NCI-H1694 (cell line): ENCODE measurements at places on chromosomes 7 and 10.

- DNase-seq, result no peak
Observed at GRCh38 chr10:3933733-3934132, 148.7 kb upstream of the KLF6 start.

GRCh38 chr10:88879534-88880281 is at the start of gene STAMBPL1:
STAMBPL1 (plus strand) TSS chr10:88880245; CDS start chr10:88901709, 21,464 bp downstream.
- DNase-seq, result peak; percentile 40

- no peak for DNase-seq
Observed at GRCh38 chr10:122984708-122985107, 4.5 kb downstream of the PSTK start.

DNA sequence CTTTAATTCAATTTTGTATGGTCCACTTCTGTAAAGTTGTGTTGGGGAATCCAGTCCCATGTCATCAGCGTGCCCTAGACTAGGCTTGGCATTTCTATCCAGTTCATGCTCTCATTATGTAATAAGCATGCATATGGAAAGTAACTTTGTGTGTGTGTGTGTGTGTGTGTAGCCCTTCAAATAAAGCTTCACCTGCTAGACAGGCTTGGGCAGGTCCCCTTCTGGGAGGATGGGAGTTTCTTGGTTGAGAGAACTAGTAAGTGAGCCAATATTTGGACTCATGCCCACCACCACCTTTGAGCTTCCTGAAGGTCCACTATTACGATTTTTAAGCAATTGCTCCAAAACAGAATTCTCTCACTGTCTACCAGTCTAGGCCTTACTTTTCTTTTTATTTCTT is 6.9 kb downstream of the BZW2 start:
- no peak for DNase-seq

DNA sequence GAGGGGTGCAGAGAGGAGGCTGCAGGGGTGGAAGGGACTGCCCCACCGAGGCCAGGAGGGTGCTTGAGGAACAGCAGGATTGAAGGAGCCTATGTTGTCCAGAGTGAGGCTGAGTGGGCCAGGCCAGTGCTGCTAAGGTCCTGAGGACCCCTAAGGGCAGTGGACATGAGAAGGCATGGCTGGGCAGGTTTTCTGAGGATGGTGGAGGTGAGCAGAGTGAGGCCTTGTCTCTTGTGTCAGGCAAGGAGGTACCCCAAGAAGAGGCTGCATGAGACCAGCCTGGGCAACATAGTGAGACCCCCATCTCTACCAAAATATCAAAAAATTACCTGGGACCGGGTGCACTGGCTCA is 5.2 kb downstream of the SH2B2 start:
- DNase-seq, result no peak

- DNase-seq, result no peak
Observed at GRCh38 chr10:25858076-25858475, 76.0 kb upstream of the MYO3A start.

GRCh38 chr7:36854652-36855051 is 130.4 kb upstream of the AOAH start:
- no peak for DNase-seq

- no peak for DNase-seq
Observed at GRCh38 chr10:96986200-96986856, 154.2 kb downstream of the LCOR start.

GRCh38 chr7:111771638-111772037 is 209.3 kb upstream of the IMMP2L start:
- DNase-seq, result no peak

GRCh38 chr10:128161031-128161430 is 34.8 kb upstream of the MKI67 start:
- DNase-seq, result no peak

- no peak for DNase-seq
Observed at GRCh38 chr10:48492201-48492600, 112.7 kb downstream of the ARHGAP22 start.

GRCh38 chr10:105514106-105514505 is 873.0 kb downstream of the SORCS3 start:
- no peak for DNase-seq

DNA sequence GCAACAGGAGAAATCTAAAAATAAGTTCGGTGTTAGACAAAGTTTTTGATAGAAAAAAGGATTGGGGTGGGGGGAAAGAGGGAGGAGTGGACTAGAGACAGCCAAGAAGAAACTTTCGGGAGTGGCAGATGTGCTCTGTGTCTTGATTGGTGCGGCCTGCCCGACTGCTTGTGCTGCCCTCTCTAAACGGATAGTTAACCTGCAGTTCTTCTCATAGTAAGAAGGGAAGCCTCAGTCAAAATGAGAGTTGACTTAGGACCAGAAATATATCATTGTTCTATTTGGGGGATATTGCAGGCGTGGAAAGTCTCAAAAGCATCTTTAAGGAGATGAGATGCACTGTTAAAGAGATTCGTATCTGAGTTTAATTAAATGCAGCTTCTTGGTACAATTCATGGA is 39.3 kb downstream of the UBE3C start:
- no peak for DNase-seq

- DNase-seq, result no peak
Observed at GRCh38 chr10:83425306-83425705, 714.0 kb upstream of the GHITM start.

GRCh38 chr10:86281396-86281795 is 85.2 kb downstream of the GRID1 start:
- no peak for DNase-seq

- DNase-seq, result no peak
Observed at GRCh38 chr7:34662058-34662708, 4.2 kb downstream of the NPSR1 start.

- no peak for DNase-seq
Observed at GRCh38 chr7:23018750-23019149, 4.8 kb upstream of the HYCC1 start.
